Memory B cell (primary cell): ENCODE measurements at places on chromosomes 7 and 10.

GRCh38 chr7:51090411-51090810, 226.2 kb downstream of the COBL start:
- no peak for DNase-seq

GRCh38 chr10:62852961-62853702, 37.0 kb upstream of the EGR2 start:
- peak; percentile 12 for DNase-seq

DNA sequence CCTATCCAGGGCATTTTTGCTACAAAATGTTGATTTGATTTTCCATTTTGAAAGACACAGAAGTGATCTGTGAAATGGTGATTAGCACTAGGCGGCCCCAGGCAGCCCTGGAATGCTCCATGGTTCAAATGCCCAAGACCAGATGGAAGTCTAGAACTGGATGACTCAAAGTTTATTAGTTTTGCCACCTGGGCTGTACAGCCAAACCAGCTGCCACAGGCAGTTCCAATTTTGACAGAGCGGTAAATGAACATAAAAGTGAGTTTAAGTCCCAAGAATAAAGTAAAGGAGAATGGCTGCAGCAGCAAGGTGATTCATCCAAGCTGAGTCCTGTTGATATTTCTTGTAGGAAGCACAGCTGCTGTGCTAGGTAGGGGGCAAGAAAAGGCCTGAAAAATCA, 180.5 kb downstream of the SUGCT start:
- no peak for DNase-seq

GRCh38 chr10:3162533-3162932, 10.0 kb downstream of the PITRM1 start:
- no peak for DNase-seq

DNA sequence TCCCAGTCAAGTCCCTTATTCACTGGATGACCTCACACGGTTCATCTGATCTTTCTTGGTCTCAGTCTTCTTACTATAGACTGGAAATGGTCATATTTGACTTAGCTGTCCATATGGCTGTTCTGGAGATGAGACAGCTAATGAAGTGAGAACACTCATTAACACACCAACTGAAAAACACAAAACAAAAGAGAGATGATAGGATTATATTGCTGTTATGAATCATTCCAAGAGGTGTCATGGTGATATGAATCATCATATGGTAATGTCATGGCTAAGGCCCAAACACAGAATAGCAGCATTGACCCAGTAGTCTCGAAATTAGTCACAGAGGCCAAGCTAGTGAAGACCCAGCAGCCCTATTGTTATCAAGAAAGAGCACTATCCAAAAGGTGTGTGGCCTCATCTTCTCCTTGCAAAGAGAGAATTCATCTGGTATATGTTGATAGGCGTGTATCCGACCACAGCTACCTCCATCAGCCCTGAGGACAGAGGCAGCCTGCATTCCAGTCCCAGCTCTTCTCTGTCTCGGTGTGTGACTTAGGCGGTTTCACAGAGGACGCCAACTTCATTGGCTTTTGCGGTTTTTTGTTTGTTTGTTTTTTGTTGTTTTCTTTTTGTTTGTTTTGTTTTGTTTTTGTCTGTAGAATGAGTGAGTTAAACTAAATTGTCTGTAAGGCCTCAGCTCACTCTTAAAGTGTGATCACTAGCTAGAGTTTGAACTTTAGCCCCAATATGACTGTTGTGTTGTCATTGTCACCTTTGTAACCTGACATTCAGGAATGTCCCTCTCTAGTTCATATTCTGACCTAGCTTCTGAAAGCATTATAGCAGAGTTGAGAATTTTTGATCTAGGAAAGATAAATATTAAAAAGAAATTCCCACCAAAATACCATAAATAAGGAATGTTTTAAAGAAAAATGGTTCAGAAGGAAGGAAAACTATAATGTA, 97.4 kb upstream of the PDCD4 start:
- no peak for DNase-seq

DNA sequence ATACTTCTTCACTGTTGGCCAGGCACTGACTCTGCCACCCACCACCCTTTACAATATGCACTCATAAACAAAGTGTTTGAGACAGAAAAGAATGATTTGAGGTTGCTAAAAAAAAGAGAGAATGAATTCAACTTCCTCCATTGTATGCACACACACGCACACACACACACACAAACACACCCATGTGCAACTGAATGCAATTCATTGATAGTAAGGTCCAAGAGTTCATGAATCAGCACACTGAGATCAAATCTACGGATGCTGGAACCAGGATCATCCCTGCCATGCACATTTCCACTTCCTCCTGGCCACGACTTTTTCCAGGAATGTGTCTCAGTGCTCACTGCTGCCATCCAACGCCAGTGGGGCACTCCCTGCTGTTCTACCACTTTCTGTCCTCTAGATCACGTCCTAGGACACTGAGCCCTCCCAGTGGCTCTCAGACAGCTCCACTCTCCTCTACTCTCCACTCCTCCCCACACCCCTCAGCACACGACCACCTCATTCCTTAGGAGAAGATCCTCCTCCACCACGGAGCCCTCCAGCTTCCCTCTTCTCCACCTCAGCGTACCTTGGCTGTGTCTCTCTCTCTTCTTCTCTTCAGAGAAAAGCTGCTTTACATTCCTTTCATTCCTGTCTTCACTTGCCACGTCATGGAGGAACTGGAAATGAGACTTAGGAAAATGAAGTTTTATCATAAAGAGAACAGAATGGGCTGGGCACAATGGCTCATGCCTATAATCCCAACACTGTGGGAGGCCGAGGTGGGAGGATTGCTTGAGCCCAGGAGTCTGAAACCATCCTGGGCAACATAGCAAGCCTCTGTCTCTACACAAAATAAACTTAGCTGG, 12.0 kb upstream of the TMEM213 start:
- no peak for DNase-seq

GRCh38 chr10:73774637-73775036, 7.2 kb upstream of the CHCHD1 start:
- no peak for DNase-seq

DNA sequence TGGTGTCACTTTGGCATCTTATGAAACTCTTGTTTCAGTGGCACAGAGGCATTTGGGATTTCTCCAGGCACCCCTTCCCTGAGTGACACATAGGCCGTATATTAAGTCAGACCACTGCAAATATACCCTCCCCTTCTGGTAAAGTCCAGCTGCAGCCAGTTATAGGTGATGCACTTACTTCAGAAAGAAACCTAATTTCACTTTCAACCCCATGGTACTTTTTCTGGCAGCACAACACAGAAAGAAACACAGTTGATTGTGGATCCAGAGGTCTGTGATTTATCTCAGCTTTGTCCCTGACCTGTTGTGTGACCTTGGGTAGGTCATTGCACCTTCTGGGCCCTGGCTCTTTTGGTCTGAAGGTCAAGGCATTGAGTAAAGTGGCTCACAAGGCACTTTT, 173.2 kb downstream of the BUB3 start:
- DNase-seq: no peak

DNA sequence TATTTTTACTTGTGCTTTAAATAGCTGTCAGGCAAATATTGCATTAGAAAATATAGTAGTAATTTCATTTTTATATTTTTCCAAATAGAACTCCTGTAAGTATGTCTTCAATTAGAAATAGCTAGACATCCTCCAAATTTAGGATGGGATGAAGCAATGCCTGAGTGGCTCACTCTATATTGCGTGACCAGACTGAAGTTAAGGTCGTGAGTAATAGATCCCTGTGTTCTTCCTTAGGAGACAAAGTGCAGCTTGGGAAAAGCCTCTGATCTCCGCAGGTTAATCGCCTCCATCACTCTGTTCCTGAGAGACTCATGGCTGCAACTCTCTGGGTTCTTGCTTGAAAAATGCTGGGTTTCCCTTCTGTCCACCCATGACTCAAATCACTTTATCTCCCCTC, 484.8 kb upstream of the ANKRD30A start:
- no peak for DNase-seq
